LHCN-M2 (cell line): ENCODE measurements at places on chromosomes 4 and X.
A peak's percentile ranks its signal among the peaks of the same experiment; 100 is the strongest.

- no peak for DNase-seq
Observed at GRCh38 chr4:108531461-108531860, 88.9 kb upstream of the RPL34 start.

GRCh38 chr4:151004222-151004621 lies 10.9 kb downstream of the LRBA start:
- peak; percentile 7 for DNase-seq

GRCh38 chr4:126451237-126451873 lies 1136.6 kb downstream of the FAT4 start:
- peak; percentile 87 for DNase-seq

DNA sequence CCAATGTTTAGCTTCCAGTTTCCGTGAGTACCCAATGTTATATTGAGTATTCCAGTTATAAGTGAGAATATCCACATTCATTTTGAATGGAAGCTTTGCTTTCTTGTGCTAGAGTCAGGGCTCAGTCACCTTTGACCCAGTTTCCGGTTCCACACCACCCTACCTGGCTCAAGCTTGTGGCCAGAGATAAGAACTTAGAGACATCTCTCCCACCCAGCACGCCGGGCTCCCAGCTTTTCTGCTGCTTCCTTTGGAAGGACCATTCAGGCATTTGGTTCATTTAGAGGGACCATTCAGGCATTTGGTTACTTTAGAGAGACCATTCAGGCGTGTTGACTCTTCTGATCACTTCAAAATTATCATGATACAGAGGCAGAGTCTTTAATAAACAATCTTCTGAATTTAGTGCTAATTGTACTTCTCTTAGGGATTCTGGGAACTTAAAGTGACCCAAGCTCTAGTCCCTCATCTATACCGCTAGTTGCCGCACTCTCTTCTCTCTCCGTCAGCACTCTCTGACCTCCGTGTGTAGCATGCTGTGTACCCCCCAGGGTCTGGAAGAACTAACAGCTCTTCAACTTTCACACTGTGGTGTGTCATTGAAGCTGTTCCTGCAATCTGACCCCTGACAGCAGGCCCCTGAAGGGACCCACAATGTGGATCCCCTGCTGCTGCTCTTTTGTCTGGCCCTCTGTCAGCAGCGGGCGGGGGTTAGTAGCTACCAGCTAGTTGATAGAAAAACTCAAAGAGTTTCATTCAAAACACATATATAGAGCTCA lies 943.1 kb downstream of the ARAP2 start:
- DNase-seq: no peak

DNA sequence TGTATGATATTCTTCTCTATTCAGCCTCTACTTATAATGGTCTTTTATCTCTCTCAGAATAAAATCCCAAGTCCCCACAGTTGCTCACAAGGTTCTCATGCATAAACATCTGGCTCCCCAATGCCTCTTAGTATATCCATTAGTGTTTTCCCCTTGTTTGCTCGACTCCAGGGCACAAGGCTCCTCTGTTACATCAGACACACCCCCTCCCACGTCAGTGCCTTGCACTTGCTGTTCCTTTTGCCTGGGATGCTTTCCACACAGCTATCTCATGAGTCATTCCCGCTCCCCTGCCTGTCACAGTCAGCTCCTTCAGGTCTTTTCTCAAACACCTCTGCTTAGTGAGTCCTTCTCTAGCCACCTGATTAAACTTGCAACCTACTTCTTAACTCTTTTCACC lies 260.2 kb downstream of the IL1RAPL1 start:
- no peak for DNase-seq

GRCh38 chr4:6221301-6221850 lies 21.0 kb upstream of the JAKMIP1 start:
- DNase-seq: no peak

DNA sequence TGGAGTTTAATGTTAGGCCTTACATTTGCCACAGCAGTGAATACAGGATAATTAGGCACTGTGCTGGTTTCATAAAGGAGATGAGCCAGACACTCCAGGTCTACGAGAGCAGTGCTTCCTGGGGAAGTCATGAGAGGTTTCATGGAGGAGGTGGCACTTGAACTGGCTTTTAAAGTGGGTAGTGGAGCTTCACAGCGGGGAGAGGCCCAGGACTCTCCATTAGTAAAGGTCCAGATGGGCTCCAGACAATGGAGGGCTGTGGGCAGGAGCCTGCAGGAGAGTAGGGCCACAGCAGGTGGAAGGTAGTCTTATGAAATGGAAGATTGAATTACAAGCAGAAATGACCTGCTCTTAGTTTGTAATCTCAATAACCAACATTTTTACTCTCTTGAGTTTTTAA lies 29.0 kb downstream of the CLDN22 start:
- DNase-seq: no peak

GRCh38 chr4:85369703-85370380 lies 105.1 kb upstream of the ARHGAP24 start:
- DNase-seq: no peak

GRCh38 chrX:155662282-155662681 lies 49.5 kb upstream of the TMLHE start:
- no peak for DNase-seq

DNA sequence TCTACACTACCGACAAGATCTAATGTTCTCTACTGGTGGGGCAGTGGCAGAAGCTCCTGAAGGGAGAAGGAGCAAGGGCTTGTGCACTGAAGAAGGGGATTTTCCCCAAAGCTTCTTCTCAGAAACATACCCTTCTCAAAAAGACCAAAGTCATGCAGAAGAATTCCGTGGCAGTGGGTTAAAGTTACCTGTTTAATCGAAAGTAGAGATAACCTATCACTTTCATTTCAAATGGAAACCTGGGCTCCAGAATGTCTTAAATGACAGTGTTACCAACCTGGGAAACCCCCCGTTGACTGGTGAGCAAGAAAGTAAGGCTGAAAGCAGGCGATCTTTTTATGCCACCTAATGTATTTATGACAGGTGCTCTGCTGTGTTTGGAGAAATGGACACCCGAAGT lies 92.5 kb upstream of the TEX13D start:
- no peak for DNase-seq

DNA sequence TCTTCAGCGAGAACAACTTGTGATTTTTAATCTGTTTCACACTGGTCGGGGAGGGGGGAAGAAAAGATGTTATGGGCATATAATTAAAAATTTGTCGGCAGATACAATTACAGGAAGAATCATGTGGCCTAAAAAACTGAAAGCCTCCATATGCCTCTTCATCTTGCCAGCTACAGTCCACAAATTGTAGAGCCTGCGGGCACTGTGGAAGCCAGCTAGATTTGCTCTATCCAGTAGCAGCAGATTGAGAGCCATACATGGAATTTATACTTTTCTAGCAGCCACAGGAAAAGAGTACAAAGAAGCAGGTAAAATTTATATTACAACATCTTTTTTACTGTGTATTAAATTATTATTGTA lies 147.3 kb downstream of the TBL1X start:
- no peak for DNase-seq

- DNase-seq: no peak
Observed at GRCh38 chr4:128682942-128683666, 126.4 kb upstream of the JADE1 start.

GRCh38 chr4:879729-880077 lies 52.4 kb downstream of the GAK start:
- DNase-seq: no peak

DNA sequence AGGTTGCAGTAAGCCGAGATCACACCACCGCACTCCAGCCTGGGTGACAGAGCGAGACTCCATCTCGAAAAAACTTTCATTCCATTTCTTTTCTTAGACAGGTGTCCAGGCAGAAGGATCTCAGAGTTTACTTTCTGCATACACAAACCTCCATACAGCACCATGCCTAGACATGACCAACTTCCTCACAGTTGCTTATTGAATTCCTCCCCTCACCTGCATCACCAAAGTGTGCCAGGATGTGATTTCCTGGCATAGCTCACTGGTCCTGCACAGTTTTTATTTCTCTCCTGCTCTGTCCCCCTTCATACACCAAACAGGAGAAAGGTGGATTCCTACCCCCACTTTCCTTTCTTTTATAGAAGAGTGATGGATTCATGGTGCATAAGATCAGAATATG lies 34.7 kb upstream of the PPARGC1A start:
- DNase-seq: no peak

- no peak for DNase-seq
Observed at GRCh38 chrX:48575642-48576041, 1.4 kb downstream of the RBM3 start.

- no peak for DNase-seq
Observed at GRCh38 chrX:83759872-83760271, 101.1 kb upstream of the CYLC1 start.

- DNase-seq: no peak
Observed at GRCh38 chr4:46196086-46196485, 72.2 kb upstream of the GABRG1 start.

DNA sequence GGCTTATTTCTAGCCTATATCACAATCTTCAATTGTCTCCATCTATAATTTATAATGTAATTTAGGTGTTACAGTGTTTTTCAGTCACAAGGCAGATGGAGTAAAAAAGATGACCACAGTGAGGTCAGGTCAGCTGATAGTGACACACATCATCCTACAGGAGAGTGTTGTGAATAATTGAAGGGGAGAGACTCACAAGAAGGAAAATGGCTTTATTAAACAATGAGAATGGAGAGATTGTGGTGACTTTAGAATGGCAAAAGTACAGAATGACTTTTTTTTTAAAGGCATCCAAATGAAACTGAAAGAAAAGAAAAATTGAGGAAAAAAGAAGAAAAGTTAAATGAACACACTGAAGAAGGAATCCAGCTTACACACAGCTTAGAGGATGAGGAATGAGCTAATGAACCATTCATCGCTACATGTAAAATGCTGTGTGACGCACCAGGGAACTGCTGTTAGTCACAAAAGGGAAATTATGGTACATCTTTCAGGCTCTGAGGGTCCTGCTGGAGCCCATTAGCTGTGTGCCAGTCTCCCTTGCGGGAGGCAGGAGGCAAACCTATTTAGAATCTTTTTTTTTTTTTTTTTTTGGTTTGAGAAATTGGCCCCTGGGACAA lies 56.6 kb downstream of the SPRY1 start:
- peak; percentile 50 for DNase-seq

DNA sequence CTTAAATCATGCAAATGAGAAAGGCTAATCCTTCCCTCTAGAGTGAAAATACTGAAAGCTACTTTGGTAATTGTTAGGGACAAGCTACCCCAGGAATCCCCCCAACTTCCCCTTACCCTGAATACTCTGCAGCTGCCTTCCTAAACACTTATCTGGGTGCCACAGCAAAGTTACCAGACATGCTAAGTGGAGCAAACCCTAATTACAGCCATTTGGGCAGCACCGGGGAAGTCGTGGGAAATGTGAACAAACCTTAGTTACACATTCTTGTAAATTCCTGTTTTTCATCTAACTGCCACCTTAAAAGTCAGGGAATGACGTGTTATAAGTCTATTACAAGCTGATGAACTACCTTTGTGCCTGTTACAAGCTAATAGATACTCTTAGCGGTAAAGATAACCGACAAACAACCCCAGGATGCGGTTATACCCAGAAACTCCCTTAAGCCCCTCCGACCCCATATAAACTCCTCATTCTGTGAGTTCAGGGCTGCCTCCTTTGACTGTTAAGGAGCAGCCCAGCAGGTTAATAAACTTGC lies 66.0 kb upstream of the PLAC8 start:
- no peak for DNase-seq

- peak; percentile 80 for DNase-seq
Observed at GRCh38 chr4:48184882-48185281, 50.8 kb upstream of the TXK start.

DNA sequence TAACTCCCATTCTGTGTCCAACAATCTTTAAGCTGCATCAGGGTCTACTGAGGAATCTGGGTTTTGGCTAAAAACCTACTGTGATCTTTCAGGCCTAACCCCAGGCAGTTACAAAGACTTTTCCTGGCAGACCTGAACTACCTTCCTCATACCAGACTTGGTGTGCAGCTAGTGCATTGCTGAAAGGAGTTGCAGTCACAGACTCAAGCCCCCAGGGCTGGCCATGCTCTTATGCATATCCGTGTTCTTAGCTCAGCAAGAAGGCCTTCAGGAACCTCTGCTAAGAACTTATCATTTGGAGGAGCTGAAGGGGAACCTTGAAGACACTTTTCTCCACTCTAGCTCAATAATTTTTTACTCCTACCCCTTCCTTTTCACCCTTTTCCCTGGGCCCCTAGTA lies 147.5 kb downstream of the INPP4B start:
- no peak for DNase-seq
